CD4-positive, alpha-beta memory T cell (primary cell): ENCODE measurements at places on chromosomes 3 and 15. TPM values are rescaled to one million over a fixed set of nuclear protein-coding genes. Genes with fewer than 3 reads are reported as not detected.

GRCh38 chr3:169945313-169945712 lies 21.3 kb upstream of the SEC62 start:
- H3K27ac ChIP-seq, result no peak overlapping the region
- DNase-seq, result no peak
- no peak overlapping the region for H3K4me3 ChIP-seq
- H3K4me1 ChIP-seq, result peaks cover 1% of the 10 kb centered on the region
- no peaks in the 10 kb centered on the region for H3K27me3 ChIP-seq

- no peaks in the 10 kb centered on the region for H3K4me1 ChIP-seq
- DNase-seq, result no peak
- H3K27me3 ChIP-seq, result no peaks in the 10 kb centered on the region
- no peak overlapping the region for H3K4me3 ChIP-seq
- H3K36me3 ChIP-seq, result no peaks in the 10 kb centered on the region
Observed at GRCh38 chr3:64088408-64089205, 65.3 kb upstream of the PSMD6 start.

GRCh38 chr3:112856537-112856936 lies 9.9 kb upstream of the CD200R1L start:
- no peak overlapping the region for H3K4me3 ChIP-seq
- H3K4me1 ChIP-seq, result peaks cover 39% of the 10 kb centered on the region
- no peaks in the 10 kb centered on the region for H3K27me3 ChIP-seq
- peak; percentile 56 for DNase-seq

- DNase-seq, result no peak
- H3K27ac ChIP-seq, result no peak overlapping the region
- H3K4me3 ChIP-seq, result no peak overlapping the region
- no peaks in the 10 kb centered on the region for H3K27me3 ChIP-seq
Observed at GRCh38 chr3:55879901-55880331, 392.8 kb upstream of the WNT5A start.

DNA sequence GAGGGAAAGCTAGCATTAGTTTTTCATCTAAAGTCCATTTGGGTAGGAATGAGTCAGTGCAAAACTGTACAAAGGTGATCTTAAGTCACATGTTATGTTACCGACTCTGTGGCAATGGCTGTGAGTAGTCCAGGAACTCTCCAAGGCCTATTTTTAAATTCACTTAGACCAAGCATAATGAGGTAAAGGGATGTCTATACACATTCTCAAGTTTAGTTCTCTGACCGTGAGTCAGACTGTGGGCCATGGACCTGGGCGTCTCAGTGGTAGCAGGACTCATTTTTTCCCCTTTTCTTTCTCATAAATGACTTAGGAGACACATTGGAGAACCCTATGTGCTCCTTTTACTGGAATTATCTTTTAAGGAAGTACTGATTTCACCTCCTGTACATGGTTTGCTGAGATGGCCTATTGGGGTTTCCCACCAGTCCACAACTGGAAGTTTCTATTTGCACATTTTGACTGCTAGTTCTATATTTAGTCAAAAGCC lies 488.7 kb upstream of the TPRG1 start:
- no peaks in the 10 kb centered on the region for H3K4me1 ChIP-seq
- H3K27ac ChIP-seq, result no peak overlapping the region
- no peak overlapping the region for H3K4me3 ChIP-seq

- H3K27me3 ChIP-seq, result peaks cover 7% of the 10 kb centered on the region
- no peaks in the 10 kb centered on the region for H3K36me3 ChIP-seq
- no peak overlapping the region for H3K4me3 ChIP-seq
- no peak for DNase-seq
Observed at GRCh38 chr3:45218578-45219390, 7.3 kb downstream of the TMEM158 start.

DNA sequence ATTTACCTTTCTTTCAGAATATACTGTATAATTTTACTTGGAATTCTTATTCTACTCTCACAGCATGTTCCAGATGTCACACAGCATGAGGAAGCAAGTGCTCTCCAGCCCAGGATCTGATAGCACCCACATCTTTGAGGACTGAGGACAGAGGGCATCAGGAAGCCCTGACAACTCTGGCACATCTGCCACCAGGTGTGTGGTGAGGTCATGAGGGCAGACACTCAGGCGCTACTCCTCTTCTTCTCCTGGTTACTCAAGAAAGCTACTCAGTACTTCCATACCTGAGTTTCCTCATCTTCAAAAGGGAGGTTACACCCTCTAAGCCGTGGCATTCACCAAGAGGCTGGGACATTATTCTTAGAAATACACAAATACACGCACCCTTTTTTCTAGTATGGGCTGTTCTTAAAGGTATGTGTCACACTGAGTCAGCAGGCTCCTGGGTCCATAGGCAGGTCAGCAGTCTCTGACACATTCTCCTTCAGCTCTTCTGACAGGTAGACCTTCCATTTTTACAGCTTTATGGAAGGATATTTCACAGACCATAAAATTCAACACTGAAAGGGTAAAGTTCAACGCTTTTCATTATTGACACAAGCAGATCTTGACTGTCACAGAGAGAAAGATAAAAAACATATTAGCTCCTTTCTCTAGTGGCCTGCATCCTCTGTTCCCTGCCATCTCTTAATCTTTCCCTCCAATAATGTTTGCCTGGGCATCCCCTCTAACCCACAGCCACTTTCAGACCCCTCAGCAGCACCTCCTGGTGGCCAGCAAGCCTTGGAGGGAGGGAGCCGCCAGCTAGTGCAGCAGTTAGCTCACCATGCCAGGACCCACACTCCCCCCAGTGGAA lies 103.2 kb upstream of the TJP1 start:
- no peaks in the 10 kb centered on the region for H3K36me3 ChIP-seq
- no peak overlapping the region for H3K4me3 ChIP-seq
- no peaks in the 10 kb centered on the region for H3K27me3 ChIP-seq
- peak; percentile 0 for DNase-seq
- no peaks in the 10 kb centered on the region for H3K4me1 ChIP-seq

DNA sequence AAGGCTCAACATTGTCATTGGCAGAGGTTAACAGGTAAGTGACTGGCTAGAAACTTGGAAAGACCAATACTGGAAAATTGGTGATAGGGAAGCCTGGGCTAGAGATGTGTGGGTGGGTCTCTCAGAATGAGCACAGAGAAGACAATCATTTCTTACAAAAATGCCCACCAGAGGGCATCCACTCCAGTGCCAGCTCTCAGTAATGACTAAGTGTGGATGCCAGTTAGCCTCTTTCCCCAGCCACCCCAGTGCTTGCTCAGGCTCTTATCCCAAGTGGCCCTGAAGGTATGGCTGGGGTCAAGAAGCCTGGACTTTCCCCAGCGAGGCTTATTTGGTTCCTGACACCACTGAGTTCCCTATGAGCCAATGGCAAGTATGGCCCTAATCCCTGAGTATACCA lies 115.9 kb upstream of the ST8SIA2 start:
- H3K4me3 ChIP-seq, result no peak overlapping the region
- no peak for DNase-seq
- no peak overlapping the region for H3K27ac ChIP-seq
- no peaks in the 10 kb centered on the region for H3K4me1 ChIP-seq
- H3K36me3 ChIP-seq, result no peaks in the 10 kb centered on the region
- H3K27me3 ChIP-seq, result no peaks in the 10 kb centered on the region

- H3K4me1 ChIP-seq, result no peaks in the 10 kb centered on the region
- no peak overlapping the region for H3K27ac ChIP-seq
- no peaks in the 10 kb centered on the region for H3K36me3 ChIP-seq
- no peak overlapping the region for H3K4me3 ChIP-seq
- no peak for DNase-seq
- no peaks in the 10 kb centered on the region for H3K27me3 ChIP-seq
Observed at GRCh38 chr15:94523873-94524272, 292.5 kb downstream of the MCTP2 start.

DNA sequence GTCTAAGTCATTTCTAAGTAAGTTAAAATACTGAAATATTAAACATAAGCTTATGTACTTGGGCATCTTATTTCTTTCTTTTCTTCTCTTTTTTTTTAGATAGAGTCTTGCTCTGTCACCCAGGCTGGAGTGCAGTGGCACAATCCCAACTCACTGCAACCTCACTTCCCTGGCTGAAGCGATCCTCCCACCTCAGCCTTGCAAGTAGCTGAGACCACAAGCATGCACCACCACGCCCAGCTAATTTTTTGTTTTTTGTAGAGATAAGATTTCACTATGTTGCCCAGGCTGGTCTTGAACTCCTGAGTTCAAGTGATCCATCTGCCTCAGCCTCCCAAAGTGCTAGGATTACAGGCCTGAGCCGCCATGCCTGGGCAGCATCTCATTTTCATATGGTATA lies 16.0 kb upstream of the ZNF710 start:
- H3K4me3 ChIP-seq, result no peak overlapping the region
- no peaks in the 10 kb centered on the region for H3K36me3 ChIP-seq
- no peaks in the 10 kb centered on the region for H3K27me3 ChIP-seq
- no peak overlapping the region for H3K27ac ChIP-seq
- H3K4me1 ChIP-seq, result no peaks in the 10 kb centered on the region
- no peak for DNase-seq

GRCh38 chr3:123920383-123920782 lies 36.3 kb upstream of the MYLK start:
- no peak overlapping the region for H3K27ac ChIP-seq
- no peak for DNase-seq
- H3K4me3 ChIP-seq, result no peak overlapping the region
- H3K36me3 ChIP-seq, result no peaks in the 10 kb centered on the region

GRCh38 chr3:178480274-178480673 lies 56.0 kb upstream of the KCNMB2 start:
- H3K27me3 ChIP-seq, result no peaks in the 10 kb centered on the region
- no peaks in the 10 kb centered on the region for H3K36me3 ChIP-seq
- no peak overlapping the region for H3K4me3 ChIP-seq
- no peak for DNase-seq

GRCh38 chr3:104536715-104537114 lies 830.0 kb upstream of the ALCAM start:
- H3K4me1 ChIP-seq, result no peaks in the 10 kb centered on the region
- no peaks in the 10 kb centered on the region for H3K27me3 ChIP-seq
- no peaks in the 10 kb centered on the region for H3K36me3 ChIP-seq
- H3K4me3 ChIP-seq, result no peak overlapping the region
- DNase-seq, result no peak

GRCh38 chr3:48594417-48595049 lies 596 bp downstream of the COL7A1 start:
- H3K36me3 ChIP-seq, result peaks cover 6% of the 10 kb centered on the region
- H3K4me1 ChIP-seq, result no peaks in the 10 kb centered on the region
- no peak overlapping the region for H3K27ac ChIP-seq

DNA sequence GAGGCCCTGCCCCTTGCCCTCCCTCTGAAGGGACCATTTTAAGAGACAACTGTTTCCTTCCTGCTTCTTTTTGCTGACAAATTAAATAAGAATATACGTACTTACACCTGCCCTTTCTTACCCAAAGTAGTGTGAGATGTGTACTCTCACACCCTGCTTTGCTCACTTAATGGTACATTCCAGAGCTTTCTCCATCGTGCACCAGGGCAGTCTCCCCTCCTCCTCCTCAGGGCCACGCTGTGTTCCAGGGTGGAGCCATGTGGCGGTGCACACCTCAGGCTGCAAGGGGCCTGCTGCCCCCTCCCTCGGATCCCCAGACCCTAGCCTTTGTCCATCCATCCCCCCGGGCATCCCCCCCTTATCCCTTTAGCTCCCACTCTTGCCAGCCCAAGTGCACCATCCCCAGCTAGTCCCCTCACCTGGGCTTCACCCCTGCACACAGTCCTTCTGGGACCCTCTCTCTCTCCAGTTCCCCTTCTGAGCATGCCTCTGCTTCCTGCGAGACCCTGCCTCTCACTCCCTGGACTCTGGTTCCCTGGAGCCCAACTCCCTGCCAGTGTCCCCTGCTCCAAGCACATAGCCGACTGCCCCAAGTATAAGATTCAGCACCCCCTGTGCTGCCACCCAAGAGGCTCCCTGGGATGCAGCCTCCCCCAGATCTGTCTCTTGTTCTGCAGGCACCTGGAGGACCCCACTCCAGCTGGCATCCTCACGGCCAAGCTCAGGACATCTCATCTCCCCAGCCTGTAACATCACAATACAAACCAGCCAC lies 89.5 kb upstream of the IQSEC1 start:
- no peaks in the 10 kb centered on the region for H3K4me1 ChIP-seq
- no peak for DNase-seq
- no peaks in the 10 kb centered on the region for H3K36me3 ChIP-seq
- no peaks in the 10 kb centered on the region for H3K27me3 ChIP-seq
- no peak overlapping the region for H3K27ac ChIP-seq

DNA sequence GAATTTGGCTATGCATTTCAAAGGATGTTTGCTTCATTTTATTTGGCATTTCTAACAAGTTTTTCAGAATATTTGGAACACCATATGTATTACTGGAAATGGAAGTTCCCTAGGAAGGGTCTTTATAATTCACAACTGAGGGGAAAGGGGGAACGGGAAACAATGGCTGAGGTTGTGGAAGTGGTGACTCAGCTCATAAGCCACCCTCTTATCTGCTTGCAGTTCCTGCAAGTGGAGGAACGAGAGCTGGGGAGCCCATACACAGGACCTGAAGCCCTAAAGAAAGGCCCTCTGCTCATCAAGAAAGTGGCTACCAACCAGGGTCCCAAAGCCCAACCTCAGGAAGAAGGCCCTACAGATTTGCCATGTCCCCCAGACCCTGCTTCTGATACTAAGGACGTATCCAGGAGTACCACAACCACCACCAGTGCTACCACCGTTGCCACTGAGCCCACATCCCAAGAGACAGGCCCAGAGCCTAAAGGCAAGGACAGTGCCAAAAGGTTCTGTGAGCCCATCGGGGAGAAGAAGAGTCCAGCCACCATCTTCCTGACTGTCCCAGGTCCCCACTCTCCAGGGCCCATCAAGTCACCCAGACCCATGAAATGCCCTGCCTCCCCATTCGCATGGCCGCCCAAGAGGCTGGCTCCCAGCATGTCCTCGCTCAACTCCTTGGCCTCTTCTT lies 37.9 kb downstream of the ESYT3 start:
- DNase-seq, result no peak
- H3K4me1 ChIP-seq, result no peaks in the 10 kb centered on the region
- no peaks in the 10 kb centered on the region for H3K36me3 ChIP-seq
- H3K27me3 ChIP-seq, result no peaks in the 10 kb centered on the region
- H3K27ac ChIP-seq, result no peak overlapping the region

The IGSF10 gene
- total RNA-seq, result not detected

The CCR3 gene
- 0.55 TPM for total RNA-seq

The GNL3 gene
- 80.3 TPM for total RNA-seq

The RAB8B gene
- 86.4 TPM for total RNA-seq

The MOBP gene
- not detected for total RNA-seq

The FBXW12 gene
- not detected for total RNA-seq

The CSTA gene
- total RNA-seq, result 0.61 TPM

The SIDT1 gene
- total RNA-seq, result 56.1 TPM

The CLDN16 gene
- total RNA-seq, result not detected

The RLBP1 gene
- not detected for total RNA-seq
